A549 treated with RU486 at 1 μM for 4 hours (cell line): ENCODE measurements at places on chromosomes 12 and 14. TPM values are rescaled to one million over a fixed set of nuclear protein-coding genes. Genes with fewer than 3 reads are reported as not detected.

Gene SSPN
- 0.19 to 0.82 TPM (median 0.52 TPM) in 5 replicates for total RNA-seq

Gene RASAL1
- total RNA-seq = 0.27 to 0.55 TPM (median 0.29 TPM) in 5 replicates

Gene DDX54
- 48.5 to 93.6 TPM (median 79.2 TPM) in 5 replicates for total RNA-seq

Gene LETMD1
- total RNA-seq = 19.8 to 27.4 TPM (median 25.4 TPM) in 5 replicates

Gene SDR9C7
- not detected in 5 replicates for total RNA-seq

Gene SLC17A8
- total RNA-seq = 0.02 TPM in 1 of 5 replicates, not detected in the others

Gene PRB2
- total RNA-seq = not detected in 5 replicates

Gene HECTD1
- 48.5 to 79.9 TPM (median 65.6 TPM) in 5 replicates for total RNA-seq

Gene KLRD1
- total RNA-seq = not detected in 5 replicates

Gene RIMKLB
- total RNA-seq = 14.2 to 17.9 TPM (median 16.4 TPM) in 5 replicates
